ENCODE measurements at places on chromosomes 4 and X. TPM values are rescaled to one million over a fixed set of nuclear protein-coding genes. Genes with fewer than 3 reads are reported as not detected.

Gene BEX4
- not detected for total RNA-seq

Gene LUZP4
- total RNA-seq = not detected

Gene MBNL3
- total RNA-seq = 18.9 TPM

DNA sequence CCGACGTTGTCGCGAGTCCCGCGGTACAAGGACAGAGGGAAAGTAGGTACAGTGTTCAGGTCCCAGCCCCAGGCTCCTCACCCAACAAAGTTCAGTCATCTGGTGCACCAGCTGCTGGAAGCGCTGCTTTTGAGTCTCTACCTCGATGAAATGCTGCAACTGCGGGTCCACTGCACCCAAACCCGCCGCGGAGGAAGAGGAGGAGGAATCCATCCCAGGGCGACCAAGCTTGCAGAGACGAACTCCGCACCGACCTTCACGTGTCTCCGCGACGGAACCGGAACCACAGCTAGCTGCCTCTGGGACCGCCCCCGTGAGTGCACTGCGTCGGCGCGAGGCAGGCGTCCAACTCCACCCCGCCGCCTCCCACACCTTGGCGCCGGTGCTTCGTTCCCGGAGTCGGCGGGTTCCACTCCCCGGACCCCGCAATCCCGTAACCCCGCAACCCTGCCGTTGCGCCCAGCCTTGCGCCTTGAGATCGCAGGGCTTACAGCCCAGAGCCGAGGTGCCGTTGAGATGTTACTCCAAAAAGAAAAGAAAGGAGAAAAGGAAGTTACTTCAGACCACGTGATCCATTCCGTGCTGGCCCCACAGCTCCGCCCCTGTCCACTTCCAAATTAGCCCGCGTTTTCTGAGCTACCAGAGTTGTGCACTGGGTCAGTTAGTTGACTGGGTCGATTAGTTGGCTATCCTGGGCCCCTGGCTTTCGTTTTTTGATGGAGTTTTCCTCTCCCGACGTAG lies at the start of gene TIMM8A:
TSS of gene TIMM8A (minus strand) at position 291 of the 741 bp plus-strand sequence. CDS start at position 213, 78 bp downstream.
- DNase-seq = peak; percentile 81

Gene HDAC8
- 52.0 TPM for total RNA-seq

GRCh38 chr4:153733751-153734448 lies 25.9 kb downstream of the RNF175 start:
- DNase-seq = no peak

Gene RAB9B
- total RNA-seq = 1.5 TPM

- DNase-seq = no peak
Measured at GRCh38 chrX:149003863-149004660, 501.0 kb downstream of the IDS start.

- DNase-seq = no peak
Measured at GRCh38 chrX:7606039-7606652, 236.8 kb upstream of the VCX start.

DNA sequence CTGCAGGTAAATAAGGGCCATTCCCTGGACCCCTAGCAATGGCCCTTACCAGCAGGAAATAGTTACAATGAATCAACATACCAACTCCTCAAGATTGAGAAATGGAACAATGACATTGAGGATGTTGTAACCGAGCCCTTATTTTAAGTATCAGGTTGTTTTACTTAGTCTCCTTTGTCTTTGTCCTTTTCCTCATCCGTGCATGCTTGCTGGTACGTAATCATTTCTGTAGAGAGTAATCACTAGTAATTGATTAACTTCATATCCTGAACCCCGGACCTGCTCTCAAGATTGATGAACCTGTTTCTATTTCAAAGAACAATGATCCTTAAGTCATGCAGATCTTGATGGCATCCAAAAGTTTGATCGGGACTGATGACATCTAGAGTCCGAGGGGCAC lies 98.6 kb upstream of the LANCL3 start:
- peak; percentile 12 for DNase-seq

DNA sequence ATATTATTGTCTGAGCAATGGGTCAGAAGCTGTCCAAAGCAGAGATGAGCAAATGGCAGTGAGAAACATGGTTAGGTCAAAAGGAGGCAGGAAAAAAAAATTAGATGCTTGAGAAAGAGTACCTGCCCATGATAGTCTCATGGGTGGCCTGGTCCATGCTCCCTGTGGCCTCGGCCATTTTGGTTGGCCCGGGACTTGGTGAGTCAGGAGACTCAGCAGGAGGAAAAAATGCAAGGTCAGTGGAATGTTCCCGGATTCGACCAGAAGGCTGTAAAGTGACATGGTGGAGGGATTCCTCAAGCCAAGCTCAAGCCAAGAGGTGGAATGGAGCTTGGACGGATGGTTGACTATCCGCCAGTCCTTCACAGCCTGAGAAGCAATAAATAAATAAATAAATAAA lies 236.7 kb downstream of the ASMT start:
- no peak for DNase-seq

DNA sequence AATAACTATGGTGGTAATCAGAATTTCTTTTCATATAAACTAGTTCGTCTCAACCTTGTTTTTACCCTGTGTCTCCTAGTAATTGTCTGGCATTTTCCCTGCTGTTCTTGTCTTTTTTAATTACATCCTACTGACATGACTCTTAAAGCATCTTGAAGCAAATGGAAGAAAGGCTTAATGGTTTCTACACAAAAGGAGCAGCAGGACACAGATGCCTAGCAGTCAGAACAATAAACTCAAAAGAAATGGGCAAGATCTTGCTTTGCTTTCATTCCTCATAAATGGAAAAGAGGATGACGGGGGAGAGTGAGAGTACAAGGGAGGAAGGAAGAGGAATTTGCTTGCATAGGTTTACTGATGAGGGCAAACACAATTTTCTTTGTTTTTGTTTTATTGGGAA lies 293.2 kb upstream of the EMCN start:
- DNase-seq = no peak

DNA sequence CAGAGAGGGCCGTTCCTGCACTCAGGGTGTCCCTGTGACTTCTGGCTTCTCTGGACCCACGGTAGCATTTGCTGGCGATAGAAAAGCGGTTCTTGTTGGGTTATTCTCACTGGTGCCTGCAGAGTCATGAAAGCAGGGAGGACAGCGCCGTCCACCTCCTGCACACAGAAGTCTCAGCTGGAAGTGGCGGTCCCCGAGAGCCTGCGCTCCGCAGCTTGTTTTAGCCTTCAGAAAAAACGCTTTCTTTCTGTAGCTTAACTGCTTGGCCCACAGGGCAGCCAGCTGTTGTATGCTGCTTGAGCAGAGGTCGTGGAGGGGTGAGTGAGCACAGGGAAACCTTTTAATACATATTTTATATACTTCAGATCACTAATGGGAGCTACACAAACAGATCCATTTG lies 400.7 kb upstream of the FAT1 start:
- DNase-seq = no peak

DNA sequence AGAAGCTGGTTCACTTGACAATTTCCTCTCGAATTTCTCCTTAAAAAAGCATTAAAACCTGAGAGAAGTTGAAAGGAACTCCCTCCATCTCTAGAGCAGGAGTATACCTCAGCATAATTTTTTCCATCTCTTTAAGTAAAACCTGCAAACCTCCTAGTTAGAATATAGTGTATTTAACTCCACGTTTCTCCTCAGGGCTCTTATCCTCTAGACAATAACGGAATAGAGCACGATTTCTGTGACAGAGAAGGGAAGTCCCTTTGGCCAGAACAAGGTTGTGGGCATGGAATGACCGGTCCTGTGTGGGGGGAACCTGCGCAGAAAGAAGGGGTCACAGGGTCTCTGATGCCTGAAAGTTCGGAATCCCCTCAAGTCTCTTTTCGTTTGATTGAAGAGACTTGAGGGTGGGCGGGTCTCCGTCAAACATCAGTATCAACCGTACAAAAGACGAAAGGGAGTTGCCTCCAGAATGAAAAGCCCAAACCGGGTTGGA lies 697 bp downstream of the ZNF280C start:
- DNase-seq = no peak

Gene ARHGAP6
- not detected for total RNA-seq
